NCI-H2171 (cell line): ENCODE measurements at places on chromosomes 3 and 15.

GRCh38 chr15:75544359-75544758 is 34.8 kb downstream of the PTPN9 start:
- DNase-seq: peak; percentile 28

DNA sequence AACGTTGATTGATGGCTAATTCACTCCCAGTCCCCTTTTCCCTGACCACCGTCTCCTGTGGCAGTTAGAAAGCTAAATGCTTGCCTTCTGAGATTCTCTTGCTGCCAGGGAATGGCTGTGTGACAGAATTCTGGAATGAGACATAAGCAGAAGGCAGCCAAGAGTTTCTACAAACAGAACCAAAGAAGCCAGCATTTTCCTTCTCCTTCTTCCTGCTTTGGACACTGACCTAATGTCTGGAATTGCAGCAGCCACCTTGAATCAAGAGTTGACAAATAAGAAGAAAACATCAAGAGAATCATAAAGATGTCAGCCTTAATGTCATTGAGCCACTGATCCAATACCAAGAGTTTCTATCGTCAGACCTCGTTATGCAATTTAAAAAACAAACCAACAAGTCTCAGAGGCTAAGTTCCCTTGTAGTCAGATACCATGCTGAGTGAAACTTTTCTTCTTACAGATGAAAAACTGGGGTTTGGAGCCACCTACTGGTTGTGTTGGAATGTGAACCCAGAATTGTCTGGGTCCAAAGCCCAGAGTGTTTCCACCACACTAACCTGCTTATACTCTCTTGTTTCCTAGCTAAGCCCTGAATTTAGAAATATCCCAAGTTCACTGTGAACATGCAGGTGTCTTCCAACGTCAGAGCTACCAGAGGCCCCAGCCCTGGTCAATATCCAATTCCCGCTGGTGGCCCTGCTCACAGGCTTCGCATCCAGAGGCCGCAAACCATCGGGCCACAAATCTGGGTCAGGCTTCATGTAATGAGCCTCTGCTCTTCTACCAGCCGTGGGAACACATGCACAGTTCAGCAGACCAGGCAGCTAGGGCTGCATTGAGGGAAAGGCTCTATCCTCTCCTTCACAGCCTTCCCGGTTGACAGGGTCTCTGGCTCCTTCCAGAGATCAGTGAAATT is 42.5 kb downstream of the MCF2L2 start:
- peak; percentile 33 for DNase-seq

DNA sequence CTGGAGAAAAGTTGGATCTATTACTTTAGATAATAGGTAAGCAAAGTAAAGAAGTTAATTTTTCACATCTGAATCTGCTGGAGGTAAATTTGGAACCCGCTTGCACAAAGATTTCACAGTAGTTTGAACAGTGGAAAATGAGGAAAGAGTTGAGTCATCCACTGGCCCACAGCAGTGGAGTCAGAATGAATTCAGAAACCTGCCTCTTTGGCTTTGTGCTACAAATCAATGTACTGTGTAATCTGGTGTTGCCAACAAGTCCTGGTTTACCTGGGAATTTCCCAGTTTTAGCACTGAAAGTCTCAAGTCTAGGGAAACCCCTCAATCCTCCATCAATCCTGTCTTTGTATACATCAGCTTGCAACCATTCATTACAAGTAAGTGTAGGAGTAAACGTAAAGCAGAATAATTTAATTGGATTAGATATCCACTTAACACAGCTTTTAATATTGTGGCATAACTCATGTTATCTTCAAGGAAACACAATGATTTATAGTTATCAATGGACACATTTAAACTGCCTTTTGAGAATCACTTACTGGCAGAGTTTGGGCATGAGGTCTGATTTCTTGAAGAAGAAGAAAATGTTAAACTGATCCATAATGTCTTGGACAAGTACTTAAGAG is 100.6 kb downstream of the DCLK3 start:
- no peak for DNase-seq

DNA sequence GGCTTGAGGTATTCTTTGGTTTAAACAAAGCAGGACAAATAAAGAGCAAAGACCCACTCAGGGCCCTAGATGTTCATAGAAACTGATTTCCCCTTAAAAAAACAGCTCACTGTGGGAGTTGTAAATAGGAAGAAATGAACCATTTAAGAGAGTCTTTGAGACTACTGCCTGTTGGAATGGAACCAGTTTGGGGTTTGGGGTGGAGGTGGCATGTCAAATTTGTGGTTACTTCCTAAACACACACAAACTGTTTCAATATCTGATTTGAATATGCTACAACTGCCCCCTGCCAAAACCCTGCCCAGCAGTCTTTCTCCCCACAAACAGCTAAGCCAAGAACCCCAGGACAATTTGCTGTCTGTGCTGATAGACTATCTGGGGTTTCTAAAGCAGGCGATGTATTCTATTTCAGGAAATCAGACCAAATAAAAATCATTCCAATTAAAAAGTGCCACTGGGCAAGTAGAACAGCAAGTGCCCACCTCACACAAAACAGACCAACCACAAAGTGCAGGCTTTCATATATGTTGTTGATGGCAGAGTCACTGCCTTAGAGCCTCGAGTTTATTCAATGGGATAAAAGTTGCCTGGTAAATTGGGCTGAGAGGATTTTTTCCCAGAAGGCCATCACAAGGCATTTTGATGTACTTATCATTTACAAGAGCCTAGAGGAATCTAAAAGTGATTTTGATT is 293.9 kb upstream of the PROK2 start:
- DNase-seq: no peak

DNA sequence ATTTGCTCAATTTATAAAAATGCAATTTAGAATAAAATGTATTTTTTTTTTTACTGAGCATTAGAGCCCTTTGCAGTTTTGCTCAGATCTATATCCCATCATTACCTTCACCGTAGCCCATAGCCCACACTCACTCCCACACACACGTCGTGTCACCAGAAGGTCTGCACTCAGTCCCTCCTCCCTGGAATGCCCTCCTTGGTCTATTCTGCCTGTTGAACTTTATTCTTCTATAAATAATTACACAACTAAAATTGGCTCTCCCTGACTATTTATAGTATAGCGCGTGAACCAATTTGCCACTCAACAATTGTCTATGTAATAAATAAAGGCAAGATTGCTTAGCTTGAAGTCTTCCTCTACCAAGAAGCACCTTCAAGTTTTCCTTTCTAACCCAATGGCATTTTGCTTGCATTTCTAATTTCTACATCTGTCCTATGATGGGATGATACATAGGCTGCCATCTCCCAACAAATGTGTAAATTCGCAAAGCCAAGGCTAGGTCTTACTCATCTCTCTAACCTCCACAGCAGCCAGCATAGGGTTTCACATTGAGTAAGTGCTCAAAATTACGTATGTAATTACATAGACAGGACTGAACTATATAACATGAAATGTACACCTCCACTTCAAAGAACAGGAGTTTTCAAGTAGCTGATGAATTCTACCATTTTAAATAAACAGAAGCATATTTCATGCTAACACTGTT is 172.0 kb upstream of the HES1 start:
- DNase-seq: no peak

DNA sequence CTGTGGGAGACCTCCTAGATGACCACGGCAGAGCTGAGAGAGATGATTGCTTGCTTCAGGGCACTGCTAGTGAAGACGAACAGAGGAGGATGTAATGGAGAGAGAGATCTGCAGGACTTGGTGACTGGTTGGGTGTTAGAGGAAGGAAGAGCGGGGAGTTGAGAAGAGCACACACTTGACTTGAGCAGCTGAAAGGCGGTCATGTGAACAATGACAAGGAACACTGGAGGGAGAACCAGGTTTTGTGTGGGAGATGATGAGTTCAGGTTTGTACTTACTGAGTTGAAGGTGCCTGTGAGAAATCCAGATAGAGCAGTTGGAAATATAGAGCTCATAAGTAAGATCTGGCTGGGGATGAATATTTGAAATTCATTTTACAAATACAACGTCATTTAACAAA is 40.3 kb downstream of the CDAN1 start:
- no peak for DNase-seq

GRCh38 chr15:74317820-74318375 is 49.5 kb downstream of the CYP11A1 start:
- DNase-seq: peak; percentile 89

DNA sequence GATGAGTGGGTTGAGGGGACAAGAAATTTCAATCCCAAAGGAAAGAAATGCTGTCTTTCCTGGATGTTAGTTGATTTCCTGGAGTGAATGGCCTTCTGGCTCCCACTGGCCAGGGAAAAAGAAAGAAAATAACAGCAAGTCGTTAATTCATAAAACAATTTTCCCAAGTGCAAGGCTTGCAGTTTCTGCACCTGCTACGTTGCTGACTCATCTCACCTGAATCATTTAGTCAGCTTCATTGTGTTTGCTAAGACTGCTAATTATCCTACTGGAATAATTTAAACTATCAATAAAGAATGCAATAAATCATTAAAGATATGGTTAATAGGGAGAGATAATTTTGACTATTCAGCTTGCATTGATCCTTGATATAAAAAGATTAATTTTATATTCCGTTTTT is 387.6 kb downstream of the ROBO2 start:
- no peak for DNase-seq

- DNase-seq: no peak
Observed at GRCh38 chr3:117853923-117854668, 1144.5 kb downstream of the TUSC7 start.

DNA sequence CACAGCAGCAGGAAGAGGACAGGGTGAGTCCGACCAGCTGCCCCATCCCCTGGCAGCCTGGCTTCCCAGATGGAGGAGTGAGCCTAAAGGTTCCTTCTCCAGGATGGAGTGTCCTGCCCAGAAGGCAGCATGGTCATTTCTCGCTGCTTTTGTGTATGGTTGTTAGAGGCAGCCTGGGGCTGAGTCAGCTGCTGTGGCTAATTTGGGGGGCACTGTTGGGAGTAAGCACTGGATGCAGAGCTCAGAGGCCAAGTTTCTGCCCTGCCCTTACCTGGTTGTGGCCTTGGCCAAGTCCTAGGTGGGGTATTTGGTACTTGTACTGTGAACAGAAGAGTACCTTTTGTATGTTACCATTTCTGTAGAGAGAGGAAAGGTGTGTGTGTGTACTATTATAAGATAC is 78.6 kb downstream of the ADAMTS7 start:
- no peak for DNase-seq

GRCh38 chr3:157384031-157384430 is 52.6 kb upstream of the PTX3 start:
- no peak for DNase-seq

DNA sequence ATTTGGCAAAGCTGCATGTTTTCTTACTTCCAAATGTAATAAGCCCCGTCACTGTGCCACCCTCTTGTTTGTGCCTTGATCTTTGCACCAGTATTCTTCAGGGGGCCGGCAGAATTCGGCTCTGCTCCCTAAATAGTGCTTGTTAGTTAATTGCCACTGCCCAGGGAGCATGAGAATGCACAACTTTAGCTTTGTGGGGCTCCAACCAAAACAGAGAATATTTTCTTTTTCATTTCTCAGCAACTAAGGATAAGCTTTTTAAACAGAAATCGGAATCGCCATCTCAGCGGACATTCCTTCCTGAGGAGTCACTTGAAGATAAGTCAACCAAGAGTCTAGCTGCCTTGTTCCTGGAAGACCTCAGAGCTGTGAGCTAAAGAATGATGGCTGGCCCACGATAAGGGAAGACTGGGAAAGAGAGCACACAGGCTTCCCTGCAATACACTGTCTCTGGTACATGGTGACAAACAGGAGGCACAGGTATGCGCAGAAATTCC is 106.0 kb downstream of the LRIG1 start:
- DNase-seq: no peak

DNA sequence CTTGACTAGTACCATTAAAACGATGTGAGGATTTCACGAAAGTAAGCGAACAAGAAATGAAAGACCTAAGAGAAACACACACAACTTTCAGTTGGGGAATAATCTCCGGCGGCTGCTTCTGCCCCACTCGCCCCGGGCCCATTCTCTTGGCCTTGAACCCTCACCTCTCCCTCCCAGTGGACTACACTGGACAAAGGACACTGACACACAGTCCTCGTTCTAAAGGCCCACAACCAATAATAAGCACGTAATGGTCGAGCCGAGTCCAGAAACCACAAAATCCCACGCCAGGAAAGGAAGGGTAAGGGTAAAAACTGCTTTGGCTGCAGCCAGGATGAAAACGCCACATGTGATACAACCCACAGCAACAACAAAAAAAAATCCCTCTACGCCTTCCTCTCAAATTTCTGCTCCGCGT is 469 bp downstream of the ZNF770 start:
- no peak for DNase-seq
